Glutamatergic neuron (in vitro differentiated cells): ENCODE measurements at places on chromosomes 12 and 14.
A peak's percentile ranks its signal among the peaks of the same experiment; 100 is the strongest.

GRCh38 chr12:62784576-62784975 is 150.4 kb downstream of the PPM1H start:
- DNase-seq: no peak

DNA sequence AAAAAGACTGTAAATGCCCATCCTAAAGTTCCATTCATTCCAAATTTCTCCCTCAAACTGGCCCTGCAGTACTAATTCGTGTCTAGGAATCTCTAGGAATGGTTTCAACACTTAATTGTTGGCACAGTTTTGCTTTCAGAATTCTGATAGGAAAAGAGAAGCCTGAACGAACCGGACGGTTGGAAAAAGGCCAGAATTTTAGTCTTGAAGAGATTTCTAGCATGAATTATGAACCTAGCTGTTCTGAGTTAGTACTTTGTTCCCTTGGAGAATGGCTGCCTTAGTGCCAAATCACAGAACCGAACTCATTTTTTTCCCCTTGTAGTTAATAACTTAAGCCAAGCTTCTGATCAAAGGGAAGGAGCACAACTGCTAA is 262.6 kb downstream of the ADAMTS20 start:
- DNase-seq: no peak

- DNase-seq: no peak
Measured at GRCh38 chr12:34347367-34347766, 325.1 kb downstream of the ALG10 start.

GRCh38 chr14:65281991-65282895 is 130.3 kb upstream of the FUT8 start:
- DNase-seq: no peak

DNA sequence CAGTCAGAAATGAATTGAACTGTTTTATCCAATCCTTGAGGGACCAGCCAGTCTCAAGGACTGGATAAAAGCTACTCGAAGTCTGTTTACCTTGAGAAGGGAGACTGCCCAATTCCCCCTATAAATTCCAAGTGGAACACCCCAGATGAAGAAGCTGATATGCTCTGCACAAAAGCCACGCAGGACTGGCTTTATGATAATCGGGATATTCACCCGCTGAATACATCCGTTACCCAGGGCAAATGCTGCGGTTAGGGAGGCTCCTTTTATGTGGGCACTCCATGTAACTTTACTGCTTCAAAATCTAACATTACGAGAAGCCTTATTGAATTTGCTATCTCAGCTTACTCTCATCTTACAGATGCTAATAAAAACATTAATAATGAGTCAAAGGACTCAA is 119.1 kb downstream of the DENND5B start:
- no peak for DNase-seq

DNA sequence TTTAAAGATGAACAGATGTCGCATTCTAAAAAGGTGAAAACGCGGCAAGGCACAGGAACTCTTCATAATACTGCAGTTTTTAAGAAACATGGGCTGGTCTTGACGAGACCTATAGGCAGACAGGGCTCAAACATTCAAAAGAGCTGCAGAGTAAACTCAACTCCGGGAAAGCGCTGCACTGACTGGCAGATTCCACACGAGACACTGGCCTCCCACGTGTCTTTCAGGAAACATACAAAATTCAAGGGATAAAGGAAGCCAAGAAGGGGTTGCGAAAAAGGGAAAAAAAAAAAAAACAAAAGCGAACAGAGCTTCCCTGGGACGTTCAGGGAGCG is 614 bp upstream of the ARF6 start:
- DNase-seq: no peak

GRCh38 chr14:68651652-68652432 is 141.0 kb downstream of the ZFP36L1 start:
- DNase-seq: no peak

DNA sequence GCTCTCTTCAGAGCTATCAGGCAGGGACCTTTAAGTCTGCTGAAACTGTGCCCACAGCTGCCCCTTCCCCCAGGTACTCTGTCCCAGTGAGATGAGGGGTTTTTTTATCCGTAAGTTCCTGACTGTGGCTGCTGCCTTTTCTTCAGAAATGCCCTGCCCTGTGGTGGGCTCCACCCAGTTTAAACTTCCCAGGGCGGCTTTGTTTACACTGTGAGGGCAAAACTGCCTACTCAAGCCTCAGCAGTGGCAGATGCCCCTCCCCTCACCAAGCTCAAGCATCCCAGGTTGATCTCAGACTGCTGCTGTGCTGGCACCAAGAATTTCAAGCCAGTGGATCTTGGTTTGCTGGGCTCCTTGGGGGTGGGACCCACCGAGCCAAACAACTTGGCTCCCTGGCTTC is 46.9 kb upstream of the SLC16A7 start:
- DNase-seq: no peak

- peak; percentile 45 for DNase-seq
Measured at GRCh38 chr14:100896369-100897060, 7.0 kb downstream of the RTL1 start.

- DNase-seq: no peak
Measured at GRCh38 chr12:23096321-23096720, 471.4 kb downstream of the ETNK1 start.

DNA sequence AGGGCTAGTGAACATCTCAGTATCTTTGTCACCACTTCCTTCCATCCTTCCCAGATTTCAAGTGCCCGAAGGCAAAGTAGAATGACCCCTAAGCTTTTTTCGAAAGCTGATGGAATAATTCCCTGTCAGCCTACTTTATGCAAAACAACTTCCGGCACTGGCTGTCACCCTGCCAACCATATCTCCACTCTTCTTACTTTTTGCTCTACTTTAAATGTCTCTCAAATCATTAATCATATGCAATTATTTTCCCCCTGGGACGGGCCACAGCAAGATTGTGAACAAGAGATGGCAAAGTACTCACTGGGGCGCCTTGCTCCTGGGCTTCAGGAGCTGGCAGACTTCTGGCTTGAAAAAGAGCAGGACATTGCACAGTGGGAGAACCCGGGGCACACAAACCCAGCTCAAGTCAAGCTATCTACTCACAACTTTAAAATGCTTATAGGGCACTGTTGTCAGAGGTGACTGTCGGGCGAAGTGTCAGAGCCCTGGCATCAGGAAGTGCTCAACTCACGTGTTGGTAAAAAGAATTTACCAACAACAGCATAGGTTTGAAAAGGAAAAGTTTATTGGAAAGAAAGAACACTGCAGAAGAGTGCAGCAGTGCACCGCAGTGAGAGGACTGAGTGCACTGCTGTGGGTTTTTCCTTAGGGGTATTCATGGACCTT is 373.5 kb downstream of the PAWR start:
- no peak for DNase-seq

DNA sequence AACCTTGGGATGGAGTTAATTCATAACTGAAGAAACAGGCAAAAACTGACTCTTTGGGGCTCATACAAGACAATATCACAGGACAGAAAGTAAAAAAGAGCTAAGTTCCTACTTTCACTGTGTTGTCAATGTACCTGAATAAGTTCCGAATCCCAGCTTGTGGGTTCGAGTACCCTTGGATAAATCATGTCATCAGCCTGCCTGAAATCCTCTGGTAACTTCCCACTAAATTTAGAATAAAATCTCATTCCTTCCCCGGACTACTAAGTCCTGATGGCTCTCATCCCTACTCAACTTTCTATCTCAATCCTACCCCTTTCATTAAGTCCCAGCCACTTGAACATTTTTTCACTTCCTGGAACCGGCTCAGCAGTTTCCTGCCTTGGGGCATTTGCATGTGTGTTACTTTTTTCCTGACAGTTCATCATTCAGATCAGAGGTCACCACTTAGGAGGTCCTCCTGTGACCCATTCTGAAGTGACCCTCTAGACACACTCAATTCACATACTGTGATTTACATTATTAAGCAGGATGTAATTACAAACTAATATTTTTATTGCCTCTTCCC is 12.7 kb downstream of the ERP29 start:
- DNase-seq: no peak

DNA sequence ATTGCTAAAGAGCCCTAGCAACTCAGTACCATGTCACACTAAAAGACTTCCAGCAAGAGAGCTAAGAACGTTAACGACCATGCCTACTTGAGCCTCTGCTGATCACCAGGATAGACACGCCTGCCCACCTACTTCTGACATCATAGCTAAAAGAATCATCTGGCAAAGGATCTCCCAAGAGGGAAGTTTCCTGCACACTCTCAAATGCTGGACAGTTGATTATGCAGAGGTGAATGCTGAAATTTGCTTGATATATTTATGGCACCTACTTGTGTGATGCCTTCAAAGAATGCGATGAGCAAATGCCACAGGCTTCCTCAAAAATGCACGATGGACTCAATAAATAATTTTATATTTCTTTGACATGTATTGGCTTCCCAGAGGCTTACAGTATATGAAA is 113.6 kb downstream of the GALC start:
- no peak for DNase-seq

GRCh38 chr12:88519802-88520435 is 60.4 kb downstream of the KITLG start:
- DNase-seq: no peak

- DNase-seq: no peak
Measured at GRCh38 chr12:124875803-124876132, 12.1 kb upstream of the SCARB1 start.

DNA sequence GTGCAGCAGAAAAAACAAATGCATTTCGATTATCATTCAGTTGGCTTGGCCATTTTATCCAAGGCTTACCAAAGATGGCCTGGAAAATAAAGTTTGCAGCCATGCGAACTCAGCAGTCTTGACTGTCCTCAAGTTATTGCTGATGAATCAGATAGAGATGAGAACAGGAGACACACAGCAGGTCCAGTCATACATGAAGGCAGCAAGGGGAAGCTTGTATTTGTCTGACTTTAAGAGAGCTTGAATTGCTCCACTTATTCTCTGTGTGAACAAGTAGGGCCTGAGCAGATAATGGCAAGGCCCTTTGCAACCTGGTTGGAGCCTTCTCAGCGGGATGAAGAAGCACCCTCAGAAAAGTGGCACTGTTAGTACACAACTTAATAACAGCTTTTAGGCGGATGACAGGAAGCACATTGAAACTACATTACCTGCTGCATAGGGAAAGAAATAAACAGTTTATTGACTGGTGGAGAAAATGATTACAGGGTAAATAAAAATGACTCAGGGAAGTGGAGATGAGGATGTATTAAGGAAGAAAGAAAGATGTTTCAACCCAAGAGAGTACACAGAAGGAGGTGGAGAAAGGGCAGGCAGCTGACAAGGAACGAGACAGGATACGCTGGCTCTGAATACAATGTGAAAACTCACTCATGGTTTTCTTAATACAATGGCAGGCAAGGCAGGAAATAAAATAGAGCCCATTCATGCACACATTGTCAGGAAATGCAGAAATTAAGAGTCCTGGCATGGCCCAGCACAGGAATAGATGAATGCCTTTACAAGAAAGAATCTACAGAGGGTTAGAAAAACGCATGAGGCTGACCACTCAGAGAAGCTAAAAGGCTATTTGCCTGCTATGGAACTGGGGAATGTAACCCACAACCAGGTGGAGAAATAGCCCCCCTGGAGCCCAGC is 128.4 kb downstream of the GALC start:
- no peak for DNase-seq

- DNase-seq: no peak
Measured at GRCh38 chr14:39740454-39740853, 308.2 kb upstream of the FBXO33 start.

DNA sequence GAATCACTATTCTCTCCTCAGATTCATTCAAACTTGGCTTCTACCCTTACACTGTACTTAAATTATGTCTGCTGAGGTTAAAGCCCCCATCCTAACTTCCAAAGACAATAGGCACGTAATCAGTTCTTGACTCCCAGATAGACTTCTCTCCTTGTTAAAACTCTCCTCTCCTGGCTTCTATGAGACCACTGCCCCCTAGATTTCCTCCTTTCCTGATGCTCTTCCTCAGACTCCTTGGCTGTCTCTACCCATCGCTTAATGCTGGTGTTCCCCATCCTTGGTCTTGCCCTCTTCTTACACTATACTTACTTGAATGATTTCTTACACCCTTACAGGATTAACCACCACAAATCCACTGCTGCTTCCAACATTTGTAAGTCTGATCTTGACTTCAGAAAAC is 32.8 kb downstream of the TC2N start:
- DNase-seq: no peak
